NCI-H524 (cell line): ENCODE measurements at places on chromosomes 16 and 17.

- no peak for DNase-seq
Measured at GRCh38 chr16:27826081-27826892, 237.2 kb downstream of the GSG1L start.

- no peak for DNase-seq
Measured at GRCh38 chr16:67509016-67509415, 19.6 kb upstream of the RIPOR1 start.

- DNase-seq, result peak; percentile 82
Measured at GRCh38 chr17:8153957-8154607, 1.9 kb upstream of the PER1 start.

- no peak for DNase-seq
Measured at GRCh38 chr17:55484575-55484974, 26.7 kb downstream of the SMIM36 start.

- no peak for DNase-seq
Measured at GRCh38 chr17:41655611-41656111, 31.3 kb upstream of the KRT17 start.

DNA sequence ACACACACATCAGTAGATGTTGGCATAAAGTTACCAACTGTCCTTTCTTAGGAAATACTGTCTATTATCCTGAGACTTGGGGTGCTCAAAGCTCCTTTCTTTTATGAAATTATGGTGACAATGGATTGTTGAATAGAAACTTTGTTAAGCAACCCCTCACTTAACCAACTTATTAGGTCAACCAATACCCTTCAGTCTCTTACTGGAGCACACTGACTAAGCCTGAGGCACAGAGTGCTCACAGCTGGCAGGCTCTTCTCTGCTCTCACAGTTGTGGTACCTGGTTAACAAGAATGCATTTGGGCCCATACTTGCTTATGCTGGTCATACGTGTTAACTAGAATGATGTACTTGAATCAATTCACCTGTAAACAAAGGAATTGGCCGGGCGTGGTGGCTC lies 24.8 kb downstream of the CD300LF start:
- no peak for DNase-seq

GRCh38 chr17:27601069-27601974 lies 29.7 kb upstream of the LGALS9 start:
- peak; percentile 70 for DNase-seq

DNA sequence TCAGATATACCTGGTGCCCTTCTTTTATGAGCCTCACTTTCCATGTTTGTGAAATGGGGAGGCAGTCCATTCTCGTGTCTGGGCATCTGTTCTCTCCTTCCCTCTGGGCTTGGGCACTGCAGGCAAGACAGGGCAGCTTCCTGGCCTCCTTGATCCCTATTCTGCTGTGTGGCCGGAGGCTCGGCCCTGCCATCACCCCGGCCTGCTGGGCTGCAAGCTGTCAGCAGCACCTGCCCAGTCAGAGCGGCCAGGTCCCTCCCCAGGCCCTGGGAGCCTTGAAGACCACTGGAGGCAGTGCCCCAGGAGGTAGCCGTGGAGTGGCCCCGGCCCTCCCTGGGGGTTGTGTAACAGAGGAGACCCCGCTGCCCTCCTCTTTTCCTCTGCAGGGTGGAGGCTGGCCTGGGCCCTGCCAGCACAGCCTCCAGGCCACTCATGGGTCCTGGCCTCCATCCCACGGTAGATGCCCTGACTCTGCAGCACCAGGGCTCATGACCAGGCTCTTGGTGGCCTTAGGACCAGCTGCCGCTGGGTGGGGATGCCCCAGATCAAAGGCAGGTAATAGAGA lies 9.2 kb downstream of the KCNJ12 start:
- DNase-seq, result no peak

DNA sequence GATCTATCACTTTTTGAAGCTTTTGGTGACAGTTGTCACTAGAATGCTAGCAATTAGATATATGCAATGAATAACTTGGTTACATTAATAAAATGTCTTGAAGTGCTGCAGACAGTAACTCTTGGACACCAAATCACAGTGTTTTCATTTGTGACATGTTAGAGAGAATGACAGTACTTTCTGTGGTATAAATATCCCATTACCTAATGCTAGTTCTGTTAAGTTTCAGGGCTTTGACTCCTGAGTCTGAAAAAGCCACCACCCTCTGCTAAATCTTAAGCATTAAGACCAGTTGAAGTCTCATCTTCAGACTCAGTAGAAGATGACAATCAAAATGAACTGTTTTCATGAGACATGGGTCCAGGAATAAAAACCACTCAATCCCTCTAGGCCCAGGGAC lies 10.6 kb upstream of the CPHXL2 start:
- DNase-seq, result no peak

- DNase-seq, result no peak
Measured at GRCh38 chr16:23826528-23827045, 9.2 kb upstream of the PRKCB start.

DNA sequence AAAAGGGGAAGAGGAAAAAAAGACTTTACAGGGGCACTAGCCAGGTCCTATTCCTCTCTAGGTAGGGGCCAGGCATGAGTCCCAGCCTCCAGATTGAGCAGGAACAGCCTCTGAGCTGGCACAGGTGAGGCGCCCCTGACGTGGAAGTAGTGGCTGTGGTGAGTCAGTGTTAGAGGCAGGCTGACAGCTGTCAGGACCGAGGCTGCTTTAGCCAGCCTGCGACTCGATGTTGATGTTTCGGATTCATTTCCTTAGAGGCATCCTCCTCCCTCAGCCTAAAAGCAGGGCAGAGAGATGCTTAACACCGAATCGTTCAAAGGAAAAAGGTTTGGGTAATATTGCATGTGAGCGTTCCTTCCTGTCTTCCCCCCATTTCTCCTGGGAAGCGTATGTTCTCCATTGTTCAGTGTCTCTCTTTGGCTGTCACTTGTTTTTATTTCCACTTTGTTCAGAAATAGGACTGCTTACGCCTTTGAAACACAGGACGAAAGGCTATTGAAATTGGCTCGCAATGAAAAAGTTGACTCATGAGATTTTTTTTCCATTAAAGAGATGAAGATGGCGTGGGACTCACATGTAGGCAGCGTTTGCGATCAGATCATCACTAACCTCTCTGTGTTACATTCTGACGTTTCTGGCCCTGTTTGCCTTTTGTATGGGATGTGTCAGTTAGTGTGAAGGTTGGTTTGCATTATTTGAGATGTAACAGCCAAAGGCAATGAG lies 1.3 kb downstream of the KIAA0513 start:
- DNase-seq, result peak; percentile 33

GRCh38 chr17:14733376-14733775 lies 432.5 kb downstream of the HS3ST3B1 start:
- no peak for DNase-seq

GRCh38 chr16:27316038-27316680 lies 2.4 kb downstream of the IL4R start:
- no peak for DNase-seq

DNA sequence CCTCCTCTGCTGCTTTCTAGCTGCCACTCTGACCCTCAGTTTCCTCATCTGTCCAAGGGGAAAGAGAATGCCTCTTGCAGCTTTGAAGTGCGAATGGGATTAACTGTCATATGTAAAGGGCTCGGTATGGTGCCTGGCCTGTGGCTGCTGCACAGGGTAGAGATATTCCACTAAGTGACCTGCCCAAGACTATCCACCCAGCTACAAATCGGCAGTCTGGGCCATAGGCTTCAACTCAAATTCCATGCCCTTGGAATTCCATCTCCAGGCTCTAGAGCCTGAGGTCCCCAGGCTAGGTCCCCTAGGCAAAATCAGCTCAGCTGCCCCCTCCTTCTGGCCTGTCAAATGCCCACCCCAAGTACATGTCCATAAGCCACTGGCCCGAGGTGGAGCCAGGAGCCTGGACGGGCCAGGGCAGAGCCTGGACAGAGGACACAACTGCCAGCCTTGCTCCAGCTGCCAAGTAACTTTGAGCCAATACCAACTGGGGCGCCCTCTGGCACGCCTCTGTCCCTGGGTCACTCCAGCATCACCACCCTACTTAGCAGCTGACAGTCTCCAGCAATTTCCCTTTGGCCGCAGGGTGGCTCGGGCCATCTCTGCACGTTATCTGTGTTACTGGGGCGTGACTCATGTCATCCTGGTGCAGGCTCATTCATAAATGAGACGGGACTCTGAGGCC lies 57.2 kb downstream of the SDK2 start:
- DNase-seq, result peak; percentile 44

DNA sequence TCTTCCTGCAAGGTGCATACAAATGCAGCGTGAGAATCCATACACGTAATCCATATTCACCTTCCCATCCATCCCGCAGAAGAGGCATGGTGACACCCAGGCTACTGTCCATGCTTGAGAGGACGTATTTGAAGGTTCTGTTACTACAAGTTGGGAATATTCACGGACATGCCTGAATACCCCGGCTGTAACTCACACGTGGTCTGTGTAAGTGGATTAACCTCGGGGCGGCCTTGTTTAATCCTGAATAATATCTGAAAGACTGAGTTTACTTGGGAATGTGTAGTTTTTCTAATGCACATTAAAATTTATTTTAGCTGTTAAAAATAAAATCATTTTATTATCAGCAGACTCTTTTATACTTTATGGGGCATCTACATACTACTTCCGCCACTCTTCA lies 13.1 kb downstream of the CPSF4L start:
- peak; percentile 54 for DNase-seq

GRCh38 chr17:7045492-7046126 lies 1.7 kb upstream of the SLC16A11 start:
- peak; percentile 36 for DNase-seq

- peak; percentile 55 for DNase-seq
Measured at GRCh38 chr17:59846394-59847165, 46.2 kb downstream of the TUBD1 start.

- DNase-seq, result no peak
Measured at GRCh38 chr16:35150805-35151312, 1691.4 kb downstream of the TP53TG3F start.

GRCh38 chr16:11994143-11995119 lies 17.9 kb downstream of the SNX29 start:
- no peak for DNase-seq

- DNase-seq, result no peak
Measured at GRCh38 chr16:85092851-85093250, 19.4 kb downstream of the CIBAR2 start.

DNA sequence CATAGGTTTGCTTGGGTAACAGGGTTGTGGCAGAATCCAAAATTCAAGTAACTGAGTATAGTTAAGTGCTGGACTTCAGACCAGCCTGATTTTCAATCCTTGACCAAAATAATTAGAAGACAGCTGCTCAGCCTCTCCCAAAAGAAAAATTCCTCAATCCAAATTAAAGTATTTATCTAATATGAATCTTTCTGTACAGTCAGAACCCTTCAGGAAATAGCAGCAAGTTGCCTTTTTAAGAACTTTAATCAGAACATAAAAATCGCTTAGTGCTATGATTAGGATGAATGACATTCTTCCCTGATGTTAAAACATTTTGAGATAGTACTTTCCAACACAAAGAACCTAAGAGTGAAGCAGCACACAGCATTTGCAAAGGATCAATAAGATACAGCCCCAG lies 50.2 kb downstream of the CFDP1 start:
- no peak for DNase-seq

- DNase-seq, result no peak
Measured at GRCh38 chr16:47129755-47130435, 13.8 kb downstream of the NETO2 start.

GRCh38 chr16:56617212-56618085 lies 8.1 kb upstream of the MT1E start:
- DNase-seq, result no peak

DNA sequence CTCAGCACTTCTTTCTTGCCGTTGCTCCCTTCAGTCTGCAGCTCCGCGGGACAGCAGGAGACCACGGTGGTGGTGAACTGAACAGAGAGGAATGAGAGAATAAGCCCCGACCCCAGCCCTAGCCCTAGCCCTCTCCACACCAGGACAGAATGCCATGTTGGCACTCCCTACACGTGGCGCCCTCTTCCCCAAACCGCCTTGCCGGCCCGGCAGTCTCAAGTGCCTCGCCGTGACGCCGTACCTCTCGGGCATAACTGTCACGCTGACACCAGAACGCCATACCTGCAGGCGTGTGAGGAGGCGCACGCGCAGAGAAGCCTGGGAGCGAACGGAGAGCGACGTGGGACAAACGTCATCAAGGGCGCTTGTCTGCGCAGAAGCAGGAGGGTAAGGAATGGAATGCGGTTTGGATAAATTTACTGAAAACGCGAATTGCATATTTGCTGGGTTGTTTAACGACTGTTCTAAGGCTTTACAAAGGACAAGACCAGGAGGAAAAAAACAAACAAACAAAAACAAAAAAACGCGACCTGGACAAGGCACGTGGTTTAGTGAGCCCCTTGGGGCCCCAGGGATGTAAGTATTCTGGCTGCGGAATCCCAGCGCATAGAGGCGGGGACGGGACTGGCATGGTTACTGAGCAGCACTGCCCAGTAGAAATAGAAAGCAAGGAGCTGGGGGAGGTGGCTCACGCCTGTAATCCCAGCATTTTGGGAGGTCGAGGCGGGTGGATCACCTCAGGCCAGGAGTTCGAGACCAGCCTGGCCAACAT lies at the start of gene AARSD1:
Gene AARSD1 (minus strand): TSS at position 294 of the 772 bp plus-strand sequence. CDS start 14 bp downstream, at position 280.
- peak; percentile 86 for DNase-seq

GRCh38 chr17:61225178-61225882 lies 174.3 kb upstream of the TBX2 start:
- no peak for DNase-seq

DNA sequence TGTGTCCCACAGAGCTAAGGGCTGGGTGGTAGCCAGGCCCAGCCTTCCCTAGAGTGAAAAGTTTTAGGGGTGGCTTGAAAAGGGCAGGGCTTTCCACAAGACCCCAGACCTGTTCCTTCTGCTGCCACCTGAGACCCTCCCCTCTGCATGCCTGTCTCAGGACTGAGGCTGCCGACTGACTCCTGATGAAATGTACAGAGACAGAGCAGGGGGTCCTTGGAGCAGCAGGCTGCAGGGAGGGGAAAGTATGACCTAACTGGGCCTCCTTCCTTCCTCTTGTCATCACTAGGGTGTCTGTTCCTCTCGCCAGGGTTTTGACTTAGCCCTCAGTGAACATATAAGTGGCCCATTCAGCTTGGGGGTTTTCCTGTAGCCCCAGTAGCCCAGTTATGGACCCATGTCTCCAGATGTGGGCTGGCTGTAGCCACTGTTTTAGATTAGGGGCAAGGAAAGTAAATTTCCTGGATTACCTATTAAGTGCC lies 14.9 kb upstream of the NFATC3 start:
- DNase-seq, result no peak

GRCh38 chr16:30641378-30641982 lies 9.3 kb upstream of the PRR14 start:
- no peak for DNase-seq

GRCh38 chr16:15768201-15768600 lies 88.6 kb downstream of the MYH11 start:
- no peak for DNase-seq

- DNase-seq, result no peak
Measured at GRCh38 chr17:76085731-76086366, 6.9 kb downstream of the ZACN start.

- no peak for DNase-seq
Measured at GRCh38 chr16:88835383-88835782, 21.4 kb downstream of the GALNS start.

DNA sequence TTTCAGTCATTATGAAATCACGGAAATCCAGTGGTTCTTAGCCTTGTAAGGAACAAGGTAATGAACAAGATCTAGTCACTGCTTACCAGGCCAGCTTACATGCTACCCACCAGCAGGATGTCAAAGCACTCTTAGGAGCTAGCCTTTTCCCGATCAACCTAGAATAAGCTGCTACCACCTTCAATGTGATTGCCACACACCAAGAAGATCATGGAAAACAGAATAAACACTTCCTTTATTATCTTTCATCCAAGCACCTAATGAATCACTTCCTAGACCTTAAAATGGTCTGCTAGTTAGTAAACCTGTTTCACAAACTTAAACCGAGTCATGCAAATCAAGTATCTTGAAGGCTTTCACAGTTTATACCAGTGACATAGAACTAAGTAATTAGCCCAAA lies 5.0 kb downstream of the BBS2 start:
- DNase-seq, result no peak

- DNase-seq, result no peak
Measured at GRCh38 chr17:44398692-44399691, 9.5 kb upstream of the ITGA2B start.
